T-cell (primary cell): ENCODE measurements at places on chromosomes 4 and X.

DNA sequence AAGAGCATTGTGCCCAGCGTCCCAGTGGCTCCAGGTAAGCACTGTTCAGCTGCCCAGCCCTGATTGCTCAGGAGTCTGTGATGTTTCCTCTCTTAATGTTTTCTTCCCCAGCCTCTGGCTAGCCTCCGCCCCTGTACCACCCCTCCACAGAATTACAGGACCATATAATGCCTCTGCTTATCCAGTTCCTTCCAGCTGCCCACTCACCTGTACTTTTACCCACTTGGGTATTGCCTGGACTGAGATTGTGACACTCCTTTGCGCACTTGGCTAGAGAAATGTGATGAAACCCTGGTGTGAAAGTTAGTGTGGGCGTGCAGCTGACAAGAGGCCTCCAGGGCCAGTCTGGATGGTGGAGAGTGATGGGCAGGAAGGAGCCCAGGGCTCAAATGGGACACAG is at the start of gene AWAT2:
TSS of gene AWAT2 (minus strand) at position 14 of the 400 bp plus-strand sequence. CDS start at position 8, 6 bp downstream.
- DNase-seq = no peak

DNA sequence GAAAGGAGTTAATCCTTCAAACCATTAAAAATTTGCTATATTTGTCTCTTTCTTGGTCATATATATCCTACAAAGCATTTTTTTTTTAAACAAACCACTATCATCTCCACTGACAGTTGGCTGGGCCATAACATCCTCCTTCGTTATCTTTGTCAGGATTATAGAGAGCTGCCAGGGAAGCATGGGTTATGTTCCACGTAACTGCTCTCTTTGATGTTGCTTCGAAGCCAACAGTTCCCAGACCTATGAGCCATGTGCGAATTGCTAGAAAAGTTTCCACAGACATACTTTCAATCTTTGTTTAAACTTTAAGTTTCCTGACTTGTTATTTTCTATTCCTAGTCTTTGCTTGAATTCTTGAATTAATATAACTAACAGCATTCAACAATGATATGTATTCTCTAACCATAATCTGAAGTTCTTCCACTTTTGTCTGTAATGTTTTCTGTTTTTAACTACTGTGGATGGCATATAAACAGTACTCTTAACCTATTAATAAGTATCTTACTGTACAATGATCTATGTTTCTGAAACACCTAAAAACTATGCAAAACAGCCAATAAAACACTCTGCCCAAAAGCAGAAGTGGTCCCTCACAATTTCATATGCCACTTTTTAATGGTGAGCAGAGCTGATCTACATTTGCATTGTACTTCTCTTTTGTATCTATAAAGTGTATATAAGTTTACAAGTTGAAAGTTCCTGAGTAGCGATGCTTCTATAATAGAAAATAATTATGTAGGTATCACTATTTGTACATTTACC is 37.9 kb downstream of the EREG start:
- no peak for DNase-seq

GRCh38 chrX:10979956-10980355 is 131.2 kb upstream of the HCCS start:
- no peak for DNase-seq

GRCh38 chr4:61462451-61463326 is 262.6 kb downstream of the ADGRL3 start:
- no peak for DNase-seq

DNA sequence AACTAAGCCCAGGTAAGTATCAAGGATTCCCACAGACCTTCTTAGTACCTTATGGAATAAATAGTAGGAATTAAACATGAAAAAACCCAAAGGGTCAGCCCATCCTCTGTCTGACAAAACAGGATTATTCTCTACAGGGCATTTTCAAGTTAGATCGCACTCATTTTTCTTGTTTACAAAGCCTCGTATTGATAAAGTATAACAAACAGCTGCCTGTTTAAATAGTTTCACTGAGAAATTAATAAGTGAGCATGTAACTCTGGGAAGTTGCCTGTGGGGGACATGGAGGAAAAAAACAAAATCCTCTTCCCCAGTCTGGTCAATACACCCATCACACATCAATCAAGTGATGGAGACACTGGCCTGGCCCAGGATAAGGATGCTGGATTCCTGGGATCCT is 48.5 kb downstream of the MAML3 start:
- DNase-seq = no peak

DNA sequence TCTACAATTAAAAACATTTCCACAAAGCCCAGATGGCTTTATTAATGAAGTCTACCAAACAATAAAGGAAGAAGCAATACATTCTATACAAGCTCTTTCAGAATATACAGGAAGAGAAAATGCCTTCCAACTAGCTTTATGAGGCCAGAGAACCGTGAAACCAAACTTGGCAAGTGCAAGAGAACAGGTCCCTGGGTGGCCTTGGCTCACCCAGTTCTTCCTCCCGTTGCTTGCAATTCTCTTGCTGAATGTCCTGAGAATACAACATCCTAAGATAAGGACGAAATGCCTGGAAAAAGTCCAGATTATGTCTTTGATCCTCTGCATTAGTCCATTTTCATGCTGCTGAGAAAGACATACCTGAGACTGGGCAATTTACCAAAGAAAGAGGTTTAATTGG is 204.9 kb downstream of the MAD2L1 start:
- no peak for DNase-seq

GRCh38 chr4:173415092-173415491 is 16.2 kb upstream of the SCRG1 start:
- DNase-seq = no peak

DNA sequence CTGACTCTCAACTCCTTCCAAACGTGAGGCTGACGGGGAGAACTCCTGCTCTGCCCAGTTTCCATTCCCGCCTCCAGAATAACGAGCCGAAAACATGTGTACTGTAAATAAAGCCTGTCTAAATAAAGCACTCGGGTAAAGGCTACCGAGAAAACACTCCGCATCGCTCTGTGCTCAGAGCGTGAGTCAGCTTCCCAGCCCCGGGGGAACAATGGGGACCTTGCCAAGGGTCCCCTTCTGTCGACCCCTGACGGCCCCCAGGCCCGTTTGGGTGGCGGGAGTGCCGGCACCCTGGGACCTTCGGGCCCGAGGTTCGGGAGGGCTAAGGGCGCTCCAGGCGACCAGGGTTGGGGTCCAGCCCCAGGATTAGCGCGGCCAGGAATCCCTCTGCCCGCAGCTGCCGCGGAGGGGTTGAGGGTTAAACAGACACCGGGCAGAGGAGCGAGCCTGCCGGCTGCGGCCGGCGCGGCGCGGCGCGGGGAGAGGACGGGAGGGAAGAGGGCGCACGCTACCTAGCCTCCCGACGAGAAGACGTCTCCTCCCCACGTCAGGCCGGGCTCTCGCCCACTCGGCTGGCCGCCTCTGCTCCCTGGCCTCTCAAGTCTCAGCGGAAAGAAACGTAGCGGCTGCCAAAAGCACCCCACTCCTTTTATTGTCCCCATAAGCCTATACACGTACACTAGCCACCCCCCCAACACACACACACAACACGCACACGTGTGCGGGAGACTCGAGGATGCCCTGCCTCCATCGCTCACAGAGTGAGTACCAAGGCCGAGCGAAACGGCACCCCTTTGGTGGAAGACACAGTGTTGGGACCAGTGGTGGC is 85.5 kb downstream of the BCOR start:
- peak; percentile 27 for DNase-seq

DNA sequence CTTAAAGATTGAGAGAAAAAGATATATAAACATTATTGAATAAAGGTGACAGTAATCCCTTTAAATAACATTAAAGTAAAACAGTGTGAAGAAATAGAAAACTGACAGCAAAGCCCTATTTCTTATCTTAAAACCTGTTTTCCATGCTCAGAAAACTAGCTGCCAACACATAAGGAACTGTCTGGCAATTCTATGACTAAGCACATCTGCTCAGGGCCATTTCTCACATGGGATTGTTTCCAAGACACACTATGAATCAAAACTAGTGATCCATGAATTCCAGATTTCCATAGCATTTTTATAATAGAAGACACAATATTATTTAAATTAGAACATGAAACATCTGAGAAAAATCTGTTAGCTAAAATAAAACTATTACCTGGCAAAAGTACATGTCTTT is 113.4 kb downstream of the SCLT1 start:
- DNase-seq = no peak

- no peak for DNase-seq
These were observed at the start of gene IQSEC2 for GRCh38 chrX:53281321-53281822. IQSEC2 (minus strand) TSS chrX:53281584.

DNA sequence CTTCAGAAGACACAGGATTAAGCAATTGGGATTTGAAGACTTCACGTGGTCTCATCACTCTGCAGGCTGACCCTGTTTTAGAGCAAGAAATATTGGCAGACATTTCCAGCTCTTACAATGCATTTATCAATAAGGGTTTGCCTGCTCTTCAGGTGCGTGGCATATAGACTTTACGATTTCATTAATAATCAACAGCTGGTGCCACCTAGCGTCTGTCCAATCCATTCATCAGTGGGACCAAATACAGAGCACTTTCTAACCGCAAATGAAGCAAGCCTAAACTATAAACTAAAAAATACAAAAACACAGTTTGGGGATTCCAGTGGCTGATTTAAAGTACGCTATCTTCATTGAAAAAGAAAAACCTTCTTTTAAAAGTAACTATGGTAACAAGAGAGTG is 125.4 kb upstream of the DMD start:
- no peak for DNase-seq

DNA sequence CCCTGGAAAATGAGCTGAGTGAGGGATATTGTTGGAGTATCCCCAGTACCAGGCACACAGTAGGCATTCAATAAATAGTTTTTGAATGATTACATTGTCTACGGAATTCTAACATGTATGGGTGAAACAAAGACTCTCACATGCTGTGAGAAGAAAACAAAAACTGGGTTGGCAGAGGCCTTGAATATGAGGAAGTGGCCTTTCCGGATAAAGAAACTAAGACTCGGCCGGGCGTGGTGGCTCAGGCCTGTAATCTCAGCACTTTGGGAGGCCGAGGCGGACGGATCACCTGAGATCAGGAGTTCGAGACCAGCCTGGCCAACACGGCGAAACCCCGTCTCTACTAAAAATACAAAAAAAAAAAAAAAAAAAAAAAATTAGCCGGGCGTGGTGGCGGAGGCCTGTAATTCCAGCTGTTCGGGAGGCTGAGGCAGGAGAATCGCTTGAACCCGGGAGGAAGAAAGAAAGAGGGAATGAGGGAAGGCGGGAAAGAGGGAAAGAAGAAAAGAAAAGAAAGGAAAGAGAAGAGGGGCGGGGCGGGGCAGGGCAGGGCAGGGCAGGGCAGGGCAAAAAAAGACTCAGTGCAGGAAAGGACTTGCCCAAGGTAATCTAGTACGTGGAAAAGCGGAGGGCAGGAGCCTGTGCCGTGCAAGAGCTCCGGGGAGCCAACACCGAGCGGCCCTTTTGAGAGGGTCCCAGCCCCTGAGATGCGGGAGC is 689 bp upstream of the TMA16 start:
- DNase-seq = no peak

- no peak for DNase-seq
These were observed 617.1 kb upstream of the ZFP42 start for GRCh38 chr4:187378441-187378840.

DNA sequence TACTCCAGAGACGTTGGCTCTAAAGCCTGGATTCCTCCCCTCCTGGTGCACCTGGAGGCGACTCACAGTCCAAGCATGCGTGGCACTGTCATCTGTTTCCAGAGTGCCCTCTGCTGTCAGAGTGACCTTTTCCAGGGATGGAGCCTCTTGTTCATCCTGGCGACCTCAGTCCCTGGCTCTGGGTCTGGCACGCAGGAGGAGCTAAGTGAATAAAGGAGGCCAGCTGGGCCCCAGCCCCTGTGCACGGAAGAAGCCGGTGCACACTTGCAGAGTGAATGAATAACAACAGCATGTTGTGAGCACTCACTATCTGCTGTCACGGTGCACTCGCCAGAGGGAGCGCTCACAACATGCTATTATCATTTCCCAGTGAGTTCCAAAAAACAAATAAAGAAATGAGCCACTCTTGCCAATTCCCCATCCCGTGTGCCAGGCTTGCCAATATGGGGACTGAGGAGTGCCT is 27.8 kb upstream of the PSAPL1 start:
- DNase-seq = no peak

DNA sequence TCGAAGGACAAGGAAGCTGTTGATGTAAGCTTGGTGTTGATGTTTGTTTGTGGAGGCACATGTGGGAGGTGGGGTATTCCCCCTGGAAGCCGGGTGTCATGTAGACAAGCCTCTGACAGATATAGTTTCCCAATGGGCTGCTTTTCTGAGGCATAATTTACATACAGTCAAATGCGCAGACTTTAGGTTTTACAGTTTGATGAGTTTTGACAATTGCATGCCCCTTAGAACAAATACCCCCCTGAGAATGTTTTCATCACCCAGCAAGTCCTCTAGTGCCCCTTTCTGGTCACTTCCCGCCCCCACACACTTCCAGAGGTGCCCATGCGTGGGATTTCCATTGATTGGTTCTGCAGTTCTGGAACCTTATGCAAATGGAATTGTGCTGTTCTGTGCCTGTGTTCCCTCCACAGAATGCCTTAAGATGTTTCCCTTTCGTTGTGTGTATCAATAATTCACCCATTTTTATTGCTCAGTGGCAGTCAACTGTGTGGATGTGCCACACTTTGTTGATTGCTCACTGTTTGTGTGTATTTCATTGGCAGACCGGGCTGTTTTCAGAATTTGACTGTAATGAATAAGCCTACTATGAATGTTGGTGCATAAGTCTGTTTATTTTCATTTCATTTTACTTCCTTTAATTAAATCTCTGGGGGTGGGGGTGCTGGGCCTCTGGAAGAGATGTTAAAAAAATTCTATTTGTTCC is 8.5 kb downstream of the EVC start:
- DNase-seq = no peak

DNA sequence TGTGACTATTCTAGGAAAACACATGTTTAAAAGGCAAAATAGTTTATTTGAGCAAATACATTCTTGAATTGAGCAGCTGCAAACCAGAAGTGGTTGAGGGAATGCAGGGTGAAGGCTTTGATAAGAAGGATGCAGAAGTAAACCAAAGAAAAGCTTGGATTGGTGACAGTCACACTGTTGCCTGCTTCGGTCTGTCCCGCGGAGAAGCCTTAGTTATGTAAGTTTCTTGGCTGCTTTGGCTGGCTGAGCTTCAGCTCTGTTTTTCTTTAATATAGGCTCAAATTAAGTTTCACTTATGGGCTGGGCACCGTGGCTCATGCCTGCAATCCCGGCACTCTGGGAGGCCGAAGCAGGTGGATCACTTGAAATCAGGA is 67.6 kb downstream of the FAM53A start:
- DNase-seq = no peak
